ENCODE measurements at places on chromosomes 4 and X. TPM values are rescaled to one million over a fixed set of nuclear protein-coding genes. Genes with fewer than 3 reads are reported as not detected.
A peak's percentile ranks its signal among the peaks of the same experiment; 100 is the strongest.

Gene CFAP99
- polyA plus RNA-seq, result not detected

DNA sequence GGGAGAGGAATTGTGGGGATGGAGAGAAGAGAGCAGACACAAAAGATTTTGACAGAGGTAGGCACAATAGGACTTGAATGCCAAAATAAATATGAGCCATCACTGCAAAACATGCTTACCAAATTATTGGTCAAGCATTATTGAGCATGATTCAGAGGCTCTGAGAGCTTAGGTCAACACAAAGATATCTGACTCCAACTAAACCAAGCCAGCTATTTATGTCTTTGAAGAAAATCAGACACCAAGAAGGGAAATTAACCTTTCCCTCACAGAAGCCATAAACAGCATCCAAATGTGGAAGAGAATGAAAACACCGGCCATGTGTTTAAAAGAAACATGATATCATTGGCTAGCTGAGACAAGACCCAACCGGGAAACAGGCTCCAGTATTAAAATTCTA, 323.2 kb downstream of the RAB28 start:
- no peak for DNase-seq

DNA sequence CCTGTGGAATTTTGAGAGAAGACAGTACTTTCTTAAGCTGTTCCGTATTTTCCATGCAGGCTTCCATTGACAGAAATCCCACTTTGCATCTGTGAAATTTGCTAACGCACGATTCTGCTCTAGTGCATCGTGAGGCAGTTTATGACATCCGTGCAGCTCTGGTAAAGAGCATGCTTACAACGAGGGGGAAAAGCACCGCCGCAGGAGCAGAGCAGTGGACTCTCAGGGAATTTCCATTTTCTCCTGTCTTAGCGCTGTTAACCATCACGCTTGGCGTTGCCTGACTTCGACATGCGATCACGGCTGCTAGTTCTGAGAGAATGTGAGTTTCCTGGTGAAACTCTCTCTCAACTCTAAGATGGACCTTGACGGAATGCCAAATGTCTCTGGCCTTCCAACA, 43.9 kb downstream of the DCTD start:
- no peak for DNase-seq

DNA sequence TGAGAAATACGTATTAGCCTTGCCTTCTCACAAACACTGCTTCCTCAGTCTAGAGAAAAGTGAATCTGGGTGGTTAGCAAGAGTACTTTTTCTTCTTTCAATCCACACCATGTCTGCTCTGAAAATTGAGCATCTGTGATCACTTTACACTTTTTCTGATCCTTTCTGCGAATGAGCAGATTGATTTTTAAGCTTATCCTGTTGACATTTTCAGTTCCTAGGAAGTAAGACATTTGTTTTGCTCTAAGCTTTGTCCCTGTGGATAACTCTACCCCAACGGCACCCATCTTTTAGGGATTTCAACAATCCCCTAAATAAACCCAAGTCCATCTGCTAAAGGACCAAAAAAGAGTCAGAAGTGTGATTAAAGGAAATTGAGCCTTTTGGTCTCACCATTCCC, 487.5 kb downstream of the IQCM start:
- no peak for DNase-seq

Gene TCEAL9
- 198 TPM for polyA plus RNA-seq

GRCh38 chr4:139973015-139973414, 181.0 kb downstream of the MAML3 start:
- peak; percentile 79 for DNase-seq

DNA sequence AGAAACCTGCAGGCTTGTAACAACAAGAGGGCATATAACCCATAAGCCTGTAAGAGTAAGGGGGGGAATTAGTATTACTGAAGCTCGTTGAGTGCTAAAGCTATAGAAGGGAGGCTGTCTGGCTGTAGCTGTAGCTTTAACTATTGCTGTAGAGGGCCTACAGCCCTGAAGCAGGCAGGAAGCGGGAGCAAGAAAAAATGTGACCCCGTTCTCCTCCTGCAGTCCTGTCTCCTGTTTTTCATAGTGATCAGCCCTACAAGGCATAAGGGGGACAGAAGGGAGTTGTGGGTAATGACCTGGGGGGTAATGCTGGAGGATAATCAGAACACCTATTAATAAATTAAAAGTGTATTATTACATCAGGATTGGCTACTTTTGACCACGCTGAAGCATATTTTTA, 206.9 kb upstream of the MAB21L2 start:
- DNase-seq, result no peak
